ENCODE measurements at places on chromosomes 2 and 18.

- no peak for DNase-seq
These were observed 99.6 kb upstream of the MAP2 start for GRCh38 chr2:209324281-209324680.

GRCh38 chr2:237695201-237695780 is 67.9 kb downstream of the LRRFIP1 start:
- DNase-seq: peak; percentile 61

- DNase-seq: no peak
These were observed 80.9 kb downstream of the SP100 start for GRCh38 chr2:230496891-230497290.

DNA sequence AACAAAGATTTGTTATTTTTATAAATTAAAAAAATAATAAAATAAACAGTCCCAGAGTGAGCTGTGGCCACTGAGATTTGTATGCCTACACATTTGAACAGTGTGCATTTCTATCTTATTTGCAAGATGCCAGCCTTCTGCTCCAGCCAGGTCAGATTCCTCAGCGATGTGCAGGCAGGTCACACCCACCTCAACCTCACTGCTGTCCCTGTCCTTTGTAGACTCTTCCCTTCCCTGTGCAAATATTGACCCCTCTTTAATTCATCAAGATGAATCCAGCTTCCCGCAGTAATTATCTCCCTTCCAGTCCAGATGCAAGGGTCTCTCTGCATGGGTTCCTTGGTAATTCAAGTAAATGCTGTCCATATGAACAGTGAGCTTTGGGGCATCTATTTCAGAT is 256.2 kb downstream of the PIEZO2 start:
- DNase-seq: no peak

DNA sequence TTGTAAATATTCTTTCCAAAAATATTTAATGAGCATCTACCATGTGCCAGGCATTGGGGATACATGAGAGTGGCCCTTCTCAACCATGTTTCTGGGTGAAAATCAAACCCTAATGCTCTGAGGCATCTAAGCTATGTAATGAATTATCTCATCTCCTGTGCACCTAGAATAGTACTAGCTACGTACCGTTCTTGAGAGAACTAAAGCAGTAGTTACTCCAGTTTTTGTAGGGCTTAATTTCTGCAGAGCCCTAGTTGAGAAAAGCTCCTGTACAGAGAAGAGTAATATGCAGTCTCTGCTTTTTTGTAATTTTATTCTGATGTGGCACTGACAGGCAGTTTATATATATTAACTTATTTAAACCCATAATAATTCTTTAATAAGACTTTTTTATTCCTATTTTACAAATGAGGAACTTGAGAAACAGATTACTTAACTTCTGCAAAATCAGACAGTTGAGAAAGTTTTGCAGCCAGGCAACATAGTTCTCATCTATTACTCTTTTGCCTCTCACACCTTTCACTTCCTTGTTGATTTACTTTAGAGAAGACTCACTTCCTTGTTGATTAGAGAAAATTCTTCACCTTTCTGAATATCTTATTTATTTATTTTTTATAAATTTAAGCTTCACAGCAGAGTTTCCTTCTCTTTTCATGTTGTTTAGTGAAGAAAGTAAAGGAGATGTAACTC is 3.1 kb downstream of the SPOPL start:
- DNase-seq: no peak

- DNase-seq: no peak
These were observed 39.0 kb downstream of the COA5 start for GRCh38 chr2:98569197-98569793.

GRCh38 chr2:173282795-173283545 is 71.7 kb upstream of the CDCA7 start:
- no peak for DNase-seq

- no peak for DNase-seq
These were observed at the start of gene SFTPB for GRCh38 chr2:85668009-85668856. Gene SFTPB (minus strand): TSS chr2:85668199. CDS start chr2:85668183, 16 bp downstream.

DNA sequence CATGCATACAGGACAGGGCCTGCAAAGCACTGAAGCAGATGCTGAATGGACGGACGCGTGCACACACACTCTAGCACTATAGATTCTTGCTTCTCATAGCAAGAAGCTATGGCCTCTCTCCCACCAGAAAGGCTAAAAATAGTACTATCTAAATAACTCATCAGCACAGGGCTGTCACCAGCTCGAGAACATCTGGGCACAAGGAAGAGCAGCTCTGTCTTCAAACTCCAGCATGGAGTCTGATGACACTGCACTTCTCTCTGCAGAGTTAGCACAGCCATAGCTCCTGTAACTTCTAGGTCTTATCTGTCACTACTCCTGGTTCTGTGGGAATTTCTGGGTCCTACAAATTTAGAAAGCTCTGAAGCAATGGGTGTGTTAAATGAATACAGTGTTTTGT is 123.5 kb downstream of the MYO5B start:
- no peak for DNase-seq

DNA sequence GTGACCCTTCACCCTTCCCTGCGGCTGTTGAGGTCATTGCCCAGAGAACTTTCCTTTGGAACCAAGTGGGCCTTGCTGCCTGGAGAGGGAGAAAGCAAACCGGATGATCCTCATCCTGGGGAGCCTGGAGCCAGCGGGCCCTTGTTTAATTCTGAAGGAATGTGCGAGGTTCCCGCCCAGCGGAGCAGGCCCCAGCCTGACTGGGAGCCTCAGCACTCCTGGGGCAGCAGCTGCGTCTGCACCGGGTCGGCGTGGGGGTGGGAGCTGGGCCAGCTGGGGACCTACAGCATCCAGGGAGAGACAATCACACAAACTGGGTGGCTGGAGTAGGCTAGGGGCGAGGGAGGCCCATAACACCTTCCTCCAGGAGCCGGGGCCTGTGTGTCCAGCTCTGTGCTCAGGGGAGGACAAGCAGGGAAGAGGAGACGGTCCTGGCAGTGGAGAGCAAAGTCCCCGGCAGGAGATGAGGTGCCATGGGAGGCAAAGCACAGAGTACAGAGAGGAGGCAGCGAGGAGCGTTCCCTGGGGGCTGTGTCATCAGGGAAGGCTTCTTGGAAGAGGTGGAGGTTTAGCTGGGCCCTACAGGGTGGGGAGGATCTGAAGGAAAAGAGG is 61.9 kb upstream of the HAAO start:
- DNase-seq: no peak

DNA sequence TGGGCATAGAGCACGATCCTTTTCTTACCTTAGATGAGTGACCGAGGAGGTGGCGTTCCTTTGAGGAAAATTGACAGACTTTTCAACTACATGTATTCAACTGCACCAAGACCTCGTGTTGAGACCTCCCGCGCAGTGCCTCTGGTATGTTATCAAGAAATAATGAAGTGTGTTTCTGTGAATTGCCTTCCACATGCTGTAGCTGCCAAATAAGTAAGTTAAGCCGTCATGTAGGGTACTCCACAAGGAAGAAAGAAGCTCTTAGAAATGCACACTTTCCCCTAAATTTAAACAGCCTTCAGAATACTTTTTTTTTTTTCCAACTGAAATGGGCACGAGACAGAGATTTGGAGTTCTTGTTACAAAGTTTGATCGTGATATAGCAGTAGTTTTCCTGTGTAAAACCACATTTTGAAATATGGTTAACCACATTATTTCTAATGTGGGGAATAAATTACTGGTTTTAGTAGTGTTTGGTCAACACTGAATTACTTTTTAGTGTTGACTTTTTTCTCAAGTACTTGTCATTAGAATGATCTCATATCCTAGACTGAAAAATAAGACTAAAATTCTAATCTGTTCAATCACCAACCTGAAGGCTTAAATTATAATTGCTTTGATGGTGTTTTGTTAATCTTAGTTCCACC is 30.5 kb downstream of the PDK1 start:
- peak; percentile 52 for DNase-seq

- DNase-seq: no peak
These were observed 177.8 kb downstream of the LNPK start for GRCh38 chr2:175824243-175824642.

GRCh38 chr2:20179755-20180594 is 45.0 kb downstream of the SDC1 start:
- no peak for DNase-seq

DNA sequence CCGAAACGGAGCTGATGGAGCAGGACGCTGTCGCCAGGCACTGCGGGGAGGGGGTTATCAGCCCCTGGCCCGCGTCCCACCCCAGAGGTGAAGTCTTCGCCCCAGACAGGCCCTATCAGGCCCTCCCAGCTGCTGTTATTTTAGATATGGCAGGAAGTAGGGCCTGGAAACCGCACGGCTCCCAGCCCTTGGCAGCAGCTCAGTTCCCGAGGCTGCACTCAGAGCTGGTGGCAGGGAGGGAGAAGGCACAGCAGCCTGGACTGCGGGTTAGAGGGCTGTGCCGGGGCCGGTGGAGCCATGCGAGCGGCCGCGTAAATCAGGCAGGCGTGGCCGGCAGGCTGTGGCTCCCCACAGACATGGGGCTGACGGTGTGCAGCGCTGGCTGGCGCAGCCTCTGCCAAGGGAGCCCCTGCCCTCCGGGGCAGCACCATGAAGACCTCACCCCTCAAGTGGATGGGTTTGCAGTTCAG is 111.4 kb downstream of the NFATC1 start:
- no peak for DNase-seq

DNA sequence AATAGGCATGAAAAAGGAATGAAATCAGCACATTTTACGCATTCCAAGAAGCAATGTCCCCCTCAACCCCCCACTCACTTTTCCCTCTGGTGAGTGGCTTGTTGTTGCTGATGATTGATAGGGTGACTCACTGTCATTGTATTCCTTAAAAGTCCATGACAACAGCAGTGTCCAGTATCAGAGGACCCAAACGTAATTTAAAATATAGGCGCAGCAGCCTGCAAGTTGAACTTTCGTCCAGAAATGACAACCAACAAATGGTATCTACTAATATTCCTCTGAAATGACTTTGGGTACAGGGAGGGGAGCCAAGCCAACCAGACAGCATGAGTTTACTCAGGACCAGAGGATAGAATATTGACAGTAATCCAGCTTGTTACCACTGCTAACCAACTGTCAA is 182.9 kb upstream of the SIX3 start:
- DNase-seq: no peak

DNA sequence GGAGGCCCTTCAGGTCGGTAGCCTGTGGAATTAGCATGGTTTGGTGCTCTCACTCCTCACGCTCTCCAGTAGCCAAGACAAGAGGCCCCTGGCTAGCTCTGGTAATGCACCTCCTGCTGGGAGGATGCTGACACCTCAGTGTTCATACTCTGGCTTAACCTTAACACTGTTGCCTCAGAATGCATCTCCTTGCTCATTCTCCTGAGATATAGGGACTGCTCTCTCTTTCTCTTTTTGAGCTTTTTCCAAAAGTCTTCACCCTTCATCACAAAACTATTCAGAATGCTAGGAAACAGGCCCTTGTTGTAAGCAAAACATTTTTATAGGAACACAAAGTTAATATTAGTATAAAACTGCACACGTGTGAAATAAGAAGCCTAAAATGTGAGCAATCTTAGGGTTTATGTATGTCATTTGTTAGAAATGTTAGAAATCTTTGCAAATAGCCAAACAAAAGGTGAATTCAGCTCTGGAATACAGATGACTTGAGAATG is 17.3 kb upstream of the IMPA2 start:
- no peak for DNase-seq

- DNase-seq: no peak
These were observed 83.9 kb downstream of the UBR3 start for GRCh38 chr2:169911119-169911518.

Data from SK-N-MC (cell line).